ENCODE measurements at places on chromosomes 16 and 17.

GRCh38 chr16:55592306-55592705 lies 25.8 kb downstream of the CAPNS2 start:
- DNase-seq = no peak

DNA sequence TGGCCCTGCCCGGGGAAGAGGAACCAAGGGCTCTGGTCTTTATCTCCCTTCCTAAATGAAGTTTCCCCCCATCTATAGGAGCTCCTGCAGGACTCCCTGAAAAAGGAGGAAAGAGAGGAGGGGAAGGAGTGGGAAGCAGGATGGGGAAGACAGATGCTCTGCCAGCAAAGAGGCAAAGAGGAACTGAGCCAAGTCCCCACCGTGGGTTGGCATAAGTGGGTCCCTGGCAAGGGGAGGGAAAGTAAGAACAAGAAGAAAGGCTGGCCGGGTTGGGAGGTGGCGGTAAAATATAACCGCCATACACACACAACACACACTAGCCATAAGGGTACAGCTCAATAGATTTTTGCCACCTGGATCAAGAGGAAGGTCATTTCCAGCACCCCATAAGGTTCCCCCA lies 6.1 kb upstream of the EIF1 start:
- no peak for DNase-seq

DNA sequence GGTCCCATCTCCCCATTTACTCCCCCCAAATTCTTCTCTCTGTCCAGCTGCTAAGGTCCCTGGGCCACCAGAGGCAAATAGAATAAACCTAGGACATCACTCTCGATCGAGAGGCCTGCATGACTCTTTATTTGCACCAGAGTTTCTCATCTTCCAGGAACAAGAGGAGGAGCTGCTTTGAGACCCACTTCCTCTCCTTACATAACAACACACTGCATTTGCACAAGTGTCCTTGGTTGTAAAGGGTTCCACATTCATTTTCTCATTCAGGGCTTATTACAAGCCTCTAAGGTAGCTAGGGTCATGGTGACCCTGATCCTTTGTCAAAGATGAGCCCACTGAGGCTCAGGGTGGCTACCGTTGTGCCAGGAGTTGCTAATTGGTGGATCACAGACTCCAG lies 38.1 kb upstream of the RHOT1 start:
- DNase-seq = no peak

DNA sequence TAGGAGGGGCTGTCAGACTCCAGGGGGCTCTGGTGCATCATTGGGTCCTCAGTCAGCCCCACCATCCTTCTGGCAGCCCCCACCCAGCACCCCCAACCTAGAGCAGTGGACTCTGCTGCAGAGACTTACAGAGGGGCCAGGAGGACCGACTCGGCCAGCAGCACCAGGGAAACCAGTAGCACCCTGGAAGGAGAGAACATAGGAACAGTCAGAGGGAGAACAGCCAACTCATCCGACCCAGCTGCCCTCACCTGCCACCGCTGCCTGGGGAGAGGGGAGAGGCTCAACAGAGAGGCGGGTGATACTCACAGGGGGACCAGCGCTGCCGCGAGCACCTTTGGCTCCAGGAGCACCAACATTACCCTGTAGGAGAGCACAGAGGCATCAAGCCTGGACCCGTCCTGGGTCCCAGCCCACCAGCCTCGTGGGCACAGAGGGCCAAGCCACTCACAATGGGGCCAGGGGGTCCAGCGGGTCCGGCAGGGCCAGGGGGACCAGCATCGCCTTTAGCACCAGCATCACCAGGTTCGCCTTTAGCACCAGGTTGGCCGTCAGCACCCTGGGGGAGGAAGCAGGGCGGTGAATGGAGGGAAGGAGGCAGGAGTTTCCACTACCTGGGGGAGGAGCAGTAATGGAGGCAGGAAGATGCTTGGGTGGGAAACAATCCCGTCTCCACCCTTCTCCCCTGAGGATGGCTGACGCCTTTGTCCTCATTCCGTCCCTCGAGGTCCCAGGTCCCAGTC lies 11.7 kb downstream of the COL1A1 start:
- no peak for DNase-seq

- no peak for DNase-seq
Measured at GRCh38 chr16:53056392-53056881, 1.6 kb downstream of the CHD9 start.

GRCh38 chr16:88882358-88883030 lies 16.0 kb upstream of the PABPN1L start:
- DNase-seq = no peak

All from activated T-helper 1 cell treated with anti-CD3 and anti-CD28 coated beads, Interleukin-2, amount 50 U/mL, for 16 hours (primary cell).